H4 (cell line): ENCODE measurements at places on chromosomes 4 and X. TPM values are rescaled to one million over a fixed set of nuclear protein-coding genes. Genes with fewer than 3 reads are reported as not detected.

- DNase-seq, result no peak
Measured at GRCh38 chrX:78687586-78687985, 28.5 kb upstream of the RTL3 start.

GRCh38 chr4:16692961-16693506 lies 205.4 kb downstream of the LDB2 start:
- peak; percentile 39 for DNase-seq

DNA sequence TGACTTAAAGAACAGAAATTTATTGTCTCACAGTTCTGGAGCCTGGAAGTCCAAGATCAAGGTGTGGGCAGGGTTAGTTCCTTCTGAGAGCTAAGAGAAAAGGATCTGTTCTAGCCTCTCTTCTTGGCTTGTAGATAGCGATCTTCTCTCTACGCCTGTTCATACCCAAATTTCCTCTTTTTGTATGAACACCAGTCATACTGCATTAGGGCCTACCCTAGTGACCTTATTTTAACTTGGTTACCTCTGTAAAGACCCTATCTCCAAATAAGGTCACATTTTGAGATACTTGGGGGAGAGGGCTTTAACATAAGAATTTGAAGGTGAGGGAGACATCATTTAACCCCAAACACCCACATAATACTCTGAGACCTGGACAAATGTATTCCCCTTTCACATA lies 55.6 kb upstream of the SPP1 start:
- no peak for DNase-seq

DNA sequence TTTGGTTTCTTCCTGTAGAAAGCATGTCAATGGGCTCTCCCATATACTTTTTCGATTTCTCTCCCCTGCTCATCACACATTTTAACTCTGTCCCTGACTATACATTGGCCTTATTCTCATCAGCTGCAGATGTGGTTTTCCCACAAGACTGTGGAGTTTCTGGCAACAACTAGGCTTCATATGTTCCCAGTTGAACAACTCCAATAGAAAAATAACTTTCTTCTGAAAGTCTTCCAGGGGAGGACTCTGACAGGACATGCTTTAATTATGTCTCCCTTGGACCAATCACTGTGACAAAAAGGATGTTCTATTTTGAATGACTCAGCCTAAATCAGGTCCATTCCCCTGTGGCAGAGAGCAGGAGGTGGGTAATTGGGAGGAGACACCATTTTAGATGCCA lies 28.1 kb downstream of the SPANXC start:
- no peak for DNase-seq

GRCh38 chrX:19670854-19671620 lies 155.7 kb upstream of the MAP3K15 start:
- DNase-seq, result peak; percentile 86

- no peak for DNase-seq
Measured at GRCh38 chr4:140790765-140791164, 34.6 kb upstream of the TBC1D9 start.

- DNase-seq, result no peak
Measured at GRCh38 chrX:71103110-71103983, 3.2 kb downstream of the CXorf65 start.

DNA sequence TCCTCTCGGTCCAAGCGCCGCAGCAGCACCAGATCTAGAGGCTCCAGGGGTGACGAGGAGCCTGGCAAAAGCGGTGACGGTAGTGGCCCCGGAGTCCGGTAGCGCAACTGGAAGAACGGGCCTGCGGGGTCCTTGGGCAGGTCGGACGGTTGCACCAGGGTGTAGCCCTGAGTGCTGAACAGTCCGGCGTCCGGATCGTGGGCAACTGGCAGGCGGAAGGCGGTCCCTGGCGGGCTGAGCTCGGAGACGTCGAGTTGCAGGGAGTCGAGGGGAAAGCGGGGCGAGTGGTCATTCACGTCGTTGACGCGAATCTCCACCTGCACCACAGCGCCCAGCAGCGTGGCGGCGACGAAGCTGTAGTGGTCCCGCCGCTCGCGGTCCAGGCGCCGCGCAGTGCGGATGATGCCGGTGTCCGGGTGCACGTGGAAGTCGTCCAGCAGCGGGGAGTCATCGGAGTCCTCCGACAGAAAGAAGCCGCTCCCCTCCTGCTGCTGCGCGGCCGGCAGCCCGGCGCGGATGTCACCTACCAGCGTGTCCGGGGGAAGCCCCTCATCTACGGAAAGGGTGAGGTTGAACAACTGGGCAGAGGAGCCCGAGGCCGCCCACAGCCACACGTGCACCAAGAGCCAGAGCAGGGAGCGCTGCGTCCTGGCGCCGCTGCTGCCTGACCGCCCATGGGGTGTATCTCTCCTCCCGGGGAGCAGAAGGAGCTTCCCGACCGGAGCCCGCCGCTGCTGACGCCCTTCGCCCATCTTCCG lies 837 bp downstream of the DCHS2 start:
- DNase-seq, result no peak

DNA sequence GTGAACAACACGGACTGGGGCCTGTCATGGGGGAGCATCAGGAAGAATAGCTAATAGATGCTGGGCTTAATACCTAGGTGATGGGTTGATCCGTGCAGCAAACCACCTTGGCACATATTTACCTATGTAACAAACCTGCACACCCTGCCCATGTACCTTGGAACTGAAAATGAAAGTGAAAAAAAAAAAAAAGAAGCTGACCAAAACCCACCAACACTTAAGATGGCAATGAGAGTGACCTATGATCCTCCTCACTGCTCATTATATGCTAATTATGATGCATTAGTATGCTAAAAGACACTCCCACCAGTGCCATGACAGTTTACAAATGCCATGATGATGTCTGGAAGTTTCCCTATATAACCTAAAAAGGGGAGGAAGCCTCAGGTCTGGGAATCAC lies 503.2 kb upstream of the CTSO start:
- DNase-seq, result no peak

DNA sequence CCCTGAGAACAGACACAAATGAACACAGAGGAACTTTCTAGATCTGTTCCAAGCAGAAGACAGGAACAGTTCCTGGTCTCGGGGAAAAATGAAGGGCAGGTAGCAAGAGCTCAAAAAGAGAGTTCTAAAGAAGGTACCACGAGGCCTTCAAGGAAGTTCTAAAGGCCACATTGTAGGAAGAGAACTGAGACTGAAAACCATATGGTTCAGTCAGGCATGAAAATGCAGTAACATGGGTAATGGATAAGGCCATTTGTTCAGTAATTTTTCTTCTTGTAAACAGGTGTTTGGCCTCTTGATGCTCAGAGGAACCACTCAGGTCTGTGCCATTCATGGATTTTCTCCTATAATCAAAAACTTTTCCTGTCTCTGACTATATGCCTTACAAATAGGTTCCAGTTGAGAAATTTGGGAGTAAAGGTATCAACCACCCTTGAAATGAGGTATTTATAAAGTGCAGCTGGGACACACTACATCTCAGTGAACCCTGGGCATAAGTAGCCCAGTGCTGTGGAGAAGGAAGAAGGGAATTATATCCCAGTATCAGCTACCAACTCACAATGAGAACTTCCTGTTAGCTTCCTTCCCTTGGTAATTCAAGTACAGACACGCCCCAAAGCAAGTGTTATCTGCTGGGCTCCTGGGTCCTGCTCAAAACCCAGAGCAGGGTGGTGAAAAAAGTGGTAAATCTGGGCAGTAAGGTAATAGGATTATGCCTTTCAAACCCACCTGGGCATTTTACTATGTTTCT lies 277.9 kb downstream of the KLHL13 start:
- DNase-seq, result no peak

DNA sequence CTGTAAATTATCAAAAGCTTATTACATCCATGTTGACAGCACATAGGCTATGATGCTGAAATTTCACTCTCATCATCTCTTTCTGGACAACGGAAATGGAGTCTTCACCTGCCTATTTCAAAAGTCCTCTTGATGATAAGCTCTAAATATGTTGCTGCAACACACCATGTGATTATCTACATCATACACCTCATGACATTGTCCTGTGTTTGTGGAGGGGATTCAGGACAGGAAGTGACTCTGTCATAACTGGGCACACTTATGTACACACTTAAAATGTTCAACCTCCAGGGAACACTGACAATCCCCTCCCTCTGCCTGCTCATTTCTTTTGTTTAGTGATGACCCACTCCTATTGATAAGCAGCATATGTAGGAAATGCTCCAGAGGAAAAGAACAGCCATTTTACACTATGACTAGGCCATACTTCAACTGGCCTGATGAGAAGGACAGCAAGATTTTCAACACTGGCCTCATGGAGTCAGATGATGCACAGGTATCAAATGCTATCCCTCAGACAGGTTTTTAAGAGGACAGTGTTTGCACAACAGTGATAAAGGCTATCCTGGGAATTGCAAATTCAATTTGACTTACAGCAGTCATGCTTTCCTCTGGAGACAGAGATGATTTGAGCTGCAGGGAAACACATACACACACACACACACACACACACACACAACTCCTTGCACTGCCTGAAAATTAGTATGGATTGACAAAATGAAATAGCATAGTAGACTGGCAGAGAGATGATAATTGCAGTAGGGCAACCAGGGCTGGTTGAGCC lies 163.3 kb upstream of the RASGEF1B start:
- no peak for DNase-seq

DNA sequence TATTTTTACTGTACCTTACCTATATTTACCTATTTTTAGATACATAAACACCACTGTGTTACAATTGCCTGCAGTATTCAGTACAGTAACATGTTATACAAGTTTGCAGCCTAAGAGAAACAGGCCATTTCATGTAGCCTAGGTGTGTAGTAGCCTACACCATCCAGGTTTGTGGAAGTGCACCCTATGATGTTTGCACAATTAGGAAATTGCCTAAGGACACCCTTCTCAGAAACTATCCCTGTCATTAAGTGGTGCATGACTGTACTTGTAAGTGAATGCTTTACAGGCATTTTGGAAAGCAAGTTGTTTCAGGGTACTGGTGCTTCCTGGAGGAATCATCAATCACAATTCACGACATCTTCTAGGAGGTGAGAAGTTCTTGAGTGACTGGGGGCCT lies 991.8 kb upstream of the SLIT2 start:
- DNase-seq, result no peak

GRCh38 chrX:153780678-153781427 lies at the start of gene SRPK3:
SRPK3 (plus strand) TSS chrX:153781041; CDS start chrX:153781087, 46 bp downstream.
- no peak for DNase-seq

- DNase-seq, result no peak
Measured at GRCh38 chr4:18077808-18078207, 56.3 kb upstream of the LCORL start.

GRCh38 chr4:54173281-54173912 lies 55.7 kb upstream of the PDGFRA start:
- DNase-seq, result no peak

DNA sequence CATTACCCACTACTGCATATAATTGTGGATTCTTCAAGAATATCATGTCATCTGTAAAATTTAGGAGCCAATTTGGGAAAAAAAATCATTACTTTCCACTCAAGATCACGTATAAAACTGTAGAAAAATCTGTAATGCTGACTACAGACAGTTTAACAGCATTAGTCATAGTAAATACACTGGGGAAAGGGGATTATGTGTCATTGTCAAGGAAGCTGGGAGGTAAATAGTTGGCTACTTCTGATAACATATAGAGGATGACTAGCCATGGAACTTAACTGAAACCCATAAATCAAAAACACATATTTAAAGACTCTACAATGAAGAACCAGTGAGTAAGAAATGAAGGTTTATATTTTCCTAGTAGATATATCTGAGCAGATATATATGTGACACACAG lies 1666.4 kb upstream of the IGFBP7 start:
- DNase-seq, result peak; percentile 19

DNA sequence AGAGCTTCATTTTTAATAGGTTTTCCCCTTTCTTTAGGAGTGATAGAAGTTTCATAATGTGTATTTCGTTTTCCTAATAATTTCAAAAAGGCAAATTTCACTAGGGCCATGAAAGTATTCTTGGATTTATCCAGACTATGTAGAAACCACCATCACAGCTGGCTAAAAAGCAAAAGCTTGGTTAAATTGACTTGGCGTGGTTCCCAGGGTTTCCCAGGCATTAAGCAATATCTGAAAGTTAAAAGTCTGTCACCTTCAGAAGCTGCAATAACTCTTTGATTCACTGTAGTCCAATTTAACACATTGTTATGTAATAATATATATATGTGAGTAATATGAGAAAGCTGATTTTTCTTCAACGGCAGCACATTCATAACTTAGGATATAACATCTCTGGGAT lies 38.3 kb downstream of the NDNF start:
- DNase-seq, result peak; percentile 55

DNA sequence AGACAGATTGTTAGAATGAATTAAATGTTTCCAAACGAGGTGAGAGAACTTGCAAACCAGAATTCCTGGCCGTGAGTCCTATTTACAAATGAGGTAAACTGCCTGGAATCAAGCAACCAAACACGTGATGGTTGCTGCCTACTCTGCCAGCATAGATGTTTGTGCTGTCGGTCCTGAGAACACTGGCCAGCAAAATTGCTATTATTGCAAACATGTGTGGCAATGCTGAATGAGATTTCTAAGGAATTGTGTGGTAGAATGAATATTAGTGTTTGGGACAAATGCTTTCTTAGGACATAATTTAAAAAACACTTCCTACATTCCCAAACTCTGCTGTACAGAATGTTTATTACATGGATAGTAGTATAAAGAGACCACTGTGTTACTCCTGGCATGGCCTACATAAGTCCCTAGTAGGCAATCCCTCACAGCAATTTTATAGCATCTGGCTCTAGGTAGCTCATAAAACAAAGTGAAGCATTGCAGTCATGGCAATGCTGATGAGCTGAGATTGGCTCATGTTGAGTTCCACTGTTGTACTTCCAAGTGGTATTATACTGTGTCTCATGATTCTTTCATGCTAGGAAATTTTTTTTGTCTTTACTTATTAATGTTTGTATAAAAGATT lies 605.2 kb upstream of the EPHA5 start:
- DNase-seq, result no peak

VCX2 gene
- 0.29 and 3.2 TPM in 2 replicates for total RNA-seq

ASMT gene
- total RNA-seq, result not detected in 2 replicates

GEMIN8 gene
- 7.7 and 8.4 TPM in 2 replicates for total RNA-seq

F11 gene
- total RNA-seq, result not detected in 2 replicates

PPBP gene
- not detected in 2 replicates for total RNA-seq

SMIM9 gene
- not detected in 2 replicates for total RNA-seq

SYNPO2 gene
- 0.45 and 0.95 TPM in 2 replicates for total RNA-seq

SORBS2 gene
- 0.41 and 1.5 TPM in 2 replicates for total RNA-seq

SSX4B gene
- total RNA-seq, result not detected in 2 replicates

MID2 gene
- total RNA-seq, result 13.4 and 14.2 TPM in 2 replicates

KCNIP4 gene
- total RNA-seq, result not detected in 2 replicates

WAS gene
- total RNA-seq, result 0.10 and 0.16 TPM in 2 replicates

ADAMTS3 gene
- total RNA-seq, result 6.4 and 7.6 TPM in 2 replicates
